ENCODE measurements at places on chromosomes 1 and 21.

DNA sequence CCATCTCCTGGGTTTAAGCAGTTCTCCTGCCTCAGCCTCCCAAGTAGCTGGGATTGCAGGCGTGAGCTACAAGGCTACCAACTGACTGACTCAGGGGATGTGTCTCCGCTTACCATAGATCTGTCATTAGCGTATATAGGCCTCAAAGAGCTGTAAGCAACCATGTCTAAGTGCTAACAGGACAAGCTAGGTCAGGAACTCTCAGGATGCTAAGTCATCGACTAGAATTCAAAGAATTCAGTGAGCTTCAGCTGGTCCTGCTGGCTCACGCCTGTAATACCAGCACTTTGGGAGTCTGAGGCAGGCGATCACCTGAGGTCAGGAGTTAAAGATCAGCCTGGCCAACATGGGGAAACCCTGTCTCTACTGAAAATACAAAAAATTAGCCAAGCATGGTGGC lies 29.5 kb downstream of the CAPN2 start:
- DNase-seq = no peak

GRCh38 chr1:6988796-6989195 lies 203.5 kb downstream of the CAMTA1 start:
- DNase-seq = no peak

- DNase-seq = no peak
Measured at GRCh38 chr1:29586215-29586614, 349.9 kb downstream of the PTPRU start.

DNA sequence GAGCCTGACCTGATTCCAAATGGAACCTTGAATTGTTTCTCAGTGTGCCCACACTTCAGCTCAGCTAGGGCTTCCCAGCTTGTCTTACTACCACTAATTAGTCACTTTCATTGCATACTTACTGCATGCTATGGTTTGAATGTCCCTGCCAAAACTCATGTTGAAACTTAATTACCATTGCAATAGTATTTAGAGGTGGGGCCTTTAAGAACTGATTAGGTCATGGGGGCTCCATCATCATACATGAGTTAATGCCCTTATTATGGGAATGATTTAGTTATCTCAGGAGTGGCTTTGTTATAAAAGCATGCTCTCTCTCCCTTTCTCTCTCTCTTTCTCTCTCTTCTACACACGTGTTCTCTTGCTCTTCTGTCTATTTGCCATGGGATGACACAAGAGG lies 68.3 kb downstream of the NENF start:
- no peak for DNase-seq

- DNase-seq = no peak
Measured at GRCh38 chr21:29218749-29219148, 80.0 kb upstream of the BACH1 start.

DNA sequence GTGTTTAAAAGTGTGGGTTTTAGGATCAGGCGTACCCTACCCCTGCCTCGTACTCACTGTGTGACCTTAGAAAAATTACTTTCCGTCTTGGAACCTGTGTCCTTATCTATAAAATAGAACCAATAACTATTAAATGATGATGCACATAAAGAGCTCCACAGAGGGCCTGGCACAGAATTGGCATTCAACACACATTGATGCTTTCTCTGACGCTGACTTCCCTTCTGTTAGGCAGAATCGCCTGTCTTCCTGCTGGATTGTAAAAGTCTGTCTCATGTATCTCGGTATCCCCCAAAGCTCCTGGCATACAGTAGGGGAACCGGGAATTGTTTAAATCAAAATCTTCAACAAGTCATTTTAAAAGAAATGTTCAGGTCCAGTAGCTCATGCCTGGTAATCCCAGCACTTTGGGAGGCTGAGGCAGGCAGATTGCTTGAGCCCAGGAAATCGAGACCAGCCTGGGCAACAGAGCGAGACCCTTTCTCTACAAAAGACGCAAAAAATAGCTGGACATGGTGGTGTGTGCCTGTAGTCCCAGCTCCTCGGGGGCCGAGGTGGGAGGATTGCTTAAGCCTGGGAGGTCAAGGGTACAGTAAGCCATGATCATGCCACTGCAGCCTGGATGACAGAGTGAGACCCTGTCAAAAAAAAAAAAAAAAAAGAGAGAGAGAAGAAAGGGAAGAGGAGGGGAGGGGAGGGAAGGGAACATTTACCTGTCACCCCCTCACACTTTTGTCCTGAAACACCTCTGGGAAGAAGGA lies 41.3 kb upstream of the FHAD1 start:
- DNase-seq = no peak

DNA sequence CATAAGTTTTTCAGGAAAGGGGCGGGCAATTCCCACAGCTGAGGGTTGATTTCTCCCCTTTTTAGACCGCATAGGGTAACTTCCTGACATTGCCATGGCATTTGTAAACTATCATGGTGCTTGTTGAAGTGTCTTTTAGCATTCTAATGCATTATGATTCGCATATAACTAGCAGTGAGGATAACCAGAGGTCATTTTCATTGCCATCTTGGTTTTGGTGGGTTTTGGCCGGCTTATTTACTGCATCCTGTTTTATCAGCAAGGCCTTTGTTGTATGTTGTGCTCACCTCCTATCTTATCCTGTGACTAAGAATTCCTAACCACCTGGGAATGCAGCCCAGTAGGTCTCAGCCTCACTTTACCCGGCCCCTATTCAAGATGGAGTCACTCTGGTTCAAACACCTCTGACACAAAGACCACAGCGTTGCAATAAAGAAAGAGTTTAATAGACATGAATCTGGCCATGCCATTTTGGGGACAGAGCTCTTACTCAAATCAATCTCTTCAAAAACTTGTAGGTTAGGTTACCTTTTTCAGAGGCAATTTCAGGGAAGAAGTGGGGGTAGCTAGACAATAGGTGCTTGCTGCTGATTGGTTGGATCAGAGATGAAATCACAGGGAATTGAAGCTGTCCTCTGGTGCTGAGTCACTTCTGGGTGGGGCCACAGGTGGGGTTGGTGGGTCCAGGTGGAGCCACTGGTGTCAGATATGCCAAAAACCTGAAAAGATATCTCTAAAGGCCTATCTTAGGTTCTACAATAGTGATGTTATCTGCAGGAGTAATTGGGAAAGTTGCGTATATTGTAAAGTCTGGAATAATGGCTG lies 23.3 kb downstream of the TBX19 start:
- no peak for DNase-seq

DNA sequence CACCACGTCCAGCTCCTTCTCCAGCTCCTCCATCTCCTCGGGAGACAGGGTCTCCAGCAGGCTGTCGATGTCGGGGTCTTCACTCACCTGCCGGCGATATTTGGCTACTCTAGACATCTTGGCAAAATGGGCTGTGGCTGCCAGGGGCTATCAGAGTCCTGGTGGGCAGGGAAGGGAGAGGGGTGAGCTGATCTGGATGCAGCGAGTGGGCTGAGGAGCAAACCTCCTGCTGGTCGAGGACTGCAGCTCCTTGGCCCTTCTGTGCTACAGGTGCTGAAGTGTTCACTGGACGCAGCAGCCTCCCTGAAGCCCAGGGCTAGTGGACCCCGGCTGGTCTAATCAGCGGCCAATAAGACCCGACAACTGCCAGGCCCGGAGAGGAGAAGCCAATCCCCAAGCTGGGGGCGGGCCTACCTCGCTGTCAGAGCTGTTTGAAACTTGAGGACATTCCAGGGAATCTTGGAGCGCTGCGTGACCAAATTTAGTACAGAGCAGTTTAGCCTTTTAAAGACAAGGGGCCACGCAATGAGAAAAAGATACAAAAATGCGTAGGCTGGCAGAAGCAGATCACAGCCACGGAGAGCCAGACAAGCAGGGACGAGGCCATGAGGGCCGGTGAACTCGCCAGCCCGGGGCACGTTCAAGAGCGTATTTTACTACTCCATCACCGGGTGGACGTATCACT lies at the start of gene LMOD1:
TSS of gene LMOD1 (minus strand) at position 325 of the 685 bp plus-strand sequence. CDS start at position 117, 208 bp downstream.
- no peak for DNase-seq

DNA sequence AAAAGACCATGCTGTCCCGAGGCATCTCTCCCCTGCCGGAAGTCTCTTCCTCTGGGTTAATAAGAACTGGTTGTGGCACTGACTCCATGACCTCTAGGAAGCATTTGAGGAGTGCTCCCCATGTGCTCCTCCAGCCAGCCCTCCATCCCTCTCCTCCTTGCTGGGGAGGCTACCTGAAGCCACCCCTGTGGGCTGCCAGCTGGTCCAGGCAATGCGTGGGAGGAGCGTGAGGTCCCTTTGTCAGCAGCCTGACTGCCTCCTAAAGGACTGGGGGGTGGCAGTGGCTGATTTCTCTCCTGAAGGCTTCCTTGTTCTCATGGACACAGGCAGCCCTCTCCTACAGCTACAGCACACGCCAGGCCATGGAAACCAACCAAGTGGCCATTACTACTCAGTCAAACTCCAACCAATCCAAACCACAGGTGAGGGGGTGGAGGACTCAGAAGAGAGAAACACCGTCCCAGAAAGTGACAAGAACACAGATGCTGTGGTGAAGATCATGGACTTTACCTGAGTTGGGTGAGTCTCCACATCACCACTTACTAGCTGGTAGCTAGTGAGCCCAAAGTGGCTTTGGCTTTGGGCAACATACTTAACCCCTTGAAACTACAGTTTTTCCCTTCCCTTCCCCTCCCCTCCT lies 35.2 kb downstream of the NENF start:
- no peak for DNase-seq

GRCh38 chr1:165073185-165074007 lies 283.1 kb downstream of the LMX1A start:
- no peak for DNase-seq

GRCh38 chr1:204495078-204495753 lies 611 bp upstream of the PIK3C2B start:
- peak; percentile 23 for DNase-seq
